ENCODE measurements at places on chromosomes 4 and X.

DNA sequence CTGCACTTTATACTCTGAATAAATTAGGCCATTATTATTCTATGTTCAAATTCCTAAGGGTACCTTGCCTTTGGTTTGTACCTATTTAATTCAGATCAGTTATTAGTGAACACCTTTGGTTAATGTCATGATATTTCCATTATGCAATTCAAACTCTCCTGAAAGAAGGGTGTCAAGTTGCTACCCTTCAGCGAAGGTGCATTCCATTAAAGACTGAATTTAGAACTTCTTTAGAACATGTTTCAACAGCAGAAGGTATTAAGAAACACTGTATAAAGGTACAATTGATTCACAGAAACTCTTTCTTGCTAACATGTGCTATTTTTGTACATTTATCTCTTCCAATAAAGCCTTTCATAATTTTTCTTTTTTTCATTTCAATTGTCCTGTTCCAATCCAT, 1545.4 kb upstream of the PCDH10 start:
- no peak for DNase-seq

DNA sequence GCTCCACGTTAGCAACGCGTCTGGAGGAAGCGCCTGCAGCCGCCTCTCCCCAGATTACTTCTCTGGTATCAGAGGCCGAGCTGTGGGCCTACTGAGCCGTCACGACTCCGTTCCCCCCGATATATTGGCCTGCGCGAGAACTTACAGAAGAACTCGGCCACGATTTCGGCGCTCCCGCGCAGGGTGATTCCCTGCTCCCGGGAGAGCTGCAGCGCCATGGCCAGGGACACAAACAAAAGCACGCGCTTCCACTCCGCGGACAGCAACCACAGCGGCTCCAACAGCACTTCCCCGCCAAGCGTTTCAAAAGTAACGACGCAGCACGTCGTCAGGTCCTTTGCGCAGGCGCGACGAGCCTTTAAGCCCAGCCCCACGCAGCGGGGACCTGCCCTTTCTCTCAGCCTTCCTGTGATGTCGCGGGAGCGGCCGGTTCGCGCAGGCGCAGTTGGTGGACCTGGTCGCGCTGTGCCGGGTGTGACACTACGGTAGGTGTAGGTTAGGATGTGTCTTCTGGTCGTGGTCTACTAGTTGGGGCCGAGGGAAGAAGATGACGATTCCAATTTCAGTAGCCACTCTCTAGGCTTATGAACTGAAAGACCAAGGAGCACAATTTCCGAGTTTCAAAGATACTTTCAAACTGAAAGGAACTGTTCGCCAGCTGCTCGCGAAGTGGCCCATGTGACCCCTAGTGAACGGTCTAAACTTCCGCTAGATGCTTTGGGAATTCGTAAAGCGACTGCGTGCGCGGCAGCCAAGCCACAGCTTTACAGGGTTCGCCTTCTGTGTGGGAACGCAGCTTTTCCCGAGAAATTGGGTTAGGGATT, at the start of gene MAD2L1:
Gene MAD2L1 (minus strand): TSS at position 332 of the 824 bp plus-strand sequence. CDS start 114 bp downstream, at position 218.
- peak; percentile 93 for DNase-seq

DNA sequence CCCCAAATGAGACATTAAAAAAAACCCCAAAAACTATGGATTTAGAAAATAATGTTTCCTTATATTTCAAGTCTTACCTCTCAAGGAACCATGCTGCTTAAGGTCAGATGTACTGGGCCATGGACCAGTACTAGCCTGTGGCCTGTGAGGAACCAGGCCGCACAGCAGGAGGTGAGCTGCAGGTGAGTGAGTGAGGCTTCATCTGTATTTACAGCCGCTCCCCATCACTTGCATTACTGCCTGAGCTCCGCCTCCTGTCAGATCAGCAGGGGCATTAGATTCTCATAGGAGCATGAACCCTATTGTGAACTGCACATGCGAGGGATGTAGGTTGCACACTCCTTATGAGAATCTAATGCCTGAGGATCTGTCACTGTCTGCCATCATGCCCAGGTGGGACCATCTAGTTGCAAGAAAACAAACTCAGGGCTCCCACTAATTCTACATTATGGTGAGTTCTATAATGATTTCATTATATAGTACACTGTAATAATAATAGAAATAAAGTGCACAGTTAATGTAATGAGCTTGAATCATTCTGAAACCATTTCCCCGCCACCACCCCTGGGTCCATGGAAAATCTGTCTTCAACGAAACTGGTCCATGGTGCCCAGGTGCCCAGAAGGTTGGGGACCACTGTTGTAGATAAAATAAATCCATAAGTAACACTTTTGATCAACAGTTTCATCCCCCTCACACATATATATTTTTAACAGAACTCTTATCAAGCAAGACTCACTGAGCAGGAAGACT, 105.3 kb upstream of the CBR4 start:
- no peak for DNase-seq

- DNase-seq: no peak
These were observed 160.4 kb downstream of the GATB start for GRCh38 chr4:151600432-151600831.

GRCh38 chr4:102815981-102816380, 11.4 kb downstream of the UBE2D3 start:
- DNase-seq: no peak
